ENCODE measurements at places on chromosomes 13 and 19.

DNA sequence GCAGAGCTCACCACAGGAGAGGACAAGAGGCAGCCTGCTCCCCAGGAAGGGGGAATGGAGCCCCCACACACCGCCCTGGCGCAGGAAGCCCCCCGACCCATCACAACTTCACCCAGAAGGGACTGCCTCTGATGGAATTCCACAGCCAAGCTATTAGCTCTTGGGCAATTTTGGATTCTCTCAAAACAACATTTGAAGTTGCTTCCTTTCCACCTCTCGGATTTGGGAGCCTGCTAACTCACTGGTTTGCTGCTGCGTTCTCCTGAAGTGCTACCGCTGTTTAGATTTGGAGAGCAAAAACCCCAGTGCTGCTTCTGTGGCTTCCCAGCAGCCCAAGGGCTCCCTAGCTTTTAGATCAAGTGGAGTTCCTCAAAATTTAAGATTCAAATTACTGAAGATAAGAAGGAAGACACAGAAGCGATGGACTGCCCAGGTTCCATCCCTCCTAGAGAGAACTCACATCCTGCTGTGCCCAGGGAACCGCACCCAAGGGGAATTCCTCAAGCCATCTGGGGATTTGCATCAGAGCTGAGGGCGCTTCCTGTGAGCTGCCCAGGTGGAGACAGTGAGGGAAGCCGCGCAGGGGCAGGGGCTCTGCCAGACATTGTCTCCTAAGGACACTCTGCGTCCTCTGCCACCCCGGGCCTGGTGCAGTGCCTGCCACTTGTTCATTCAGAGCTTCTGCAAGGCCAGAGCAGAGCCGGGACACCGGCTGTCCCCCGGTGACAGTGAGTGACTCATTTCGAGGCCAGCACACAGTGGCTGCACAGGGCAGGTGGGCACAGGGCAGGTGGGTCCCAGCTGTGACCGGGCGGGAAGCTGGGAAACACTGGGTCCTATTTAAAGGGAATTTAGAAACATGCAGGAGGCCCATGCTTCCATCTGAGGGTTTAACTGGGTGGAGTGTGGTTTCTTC lies 45.5 kb downstream of the COL4A1 start:
- DNase-seq, result peak; percentile 68

- no peak for DNase-seq
Observed at GRCh38 chr19:29724746-29725145, 9.7 kb upstream of the C19orf12 start.

DNA sequence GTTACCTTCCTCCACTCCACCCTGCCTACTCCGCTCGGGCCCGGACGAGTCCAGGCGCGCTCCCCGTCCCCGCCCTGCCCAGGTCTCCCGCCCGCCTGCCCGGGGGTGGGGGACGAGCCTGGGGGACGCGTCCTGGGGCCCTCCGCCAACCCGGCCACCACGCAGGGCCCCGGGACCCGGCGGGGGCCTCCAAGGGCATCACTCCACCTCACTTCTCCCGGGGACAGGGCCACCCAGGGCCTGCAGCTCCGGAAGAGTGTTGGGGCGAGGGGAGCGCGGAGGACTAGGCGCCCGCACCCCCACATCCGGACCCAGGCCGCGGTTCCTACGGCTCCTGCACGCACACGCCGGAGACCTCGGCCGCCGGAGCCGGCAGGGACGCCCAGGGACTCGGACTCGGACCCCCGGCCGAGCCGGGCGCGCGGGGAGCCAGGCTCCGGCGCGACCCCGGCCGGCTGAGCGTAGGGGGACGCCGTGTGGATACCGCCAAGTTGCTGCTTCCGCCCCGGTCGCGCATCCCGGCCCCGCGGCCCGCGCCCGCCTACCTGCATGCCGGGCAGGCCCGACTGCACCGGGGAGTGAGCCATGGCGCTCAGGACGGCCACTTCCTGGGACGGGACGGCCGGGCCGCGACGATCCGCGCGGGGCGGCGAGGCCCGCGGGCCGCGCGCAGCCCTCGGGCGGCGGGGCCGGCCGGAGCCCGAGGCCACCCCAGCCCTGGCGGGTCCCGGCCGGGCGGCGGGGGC lies 534 bp downstream of the STK24 start:
- DNase-seq, result peak; percentile 47

GRCh38 chr13:43127103-43127798 lies 103.9 kb downstream of the DNAJC15 start:
- no peak for DNase-seq

DNA sequence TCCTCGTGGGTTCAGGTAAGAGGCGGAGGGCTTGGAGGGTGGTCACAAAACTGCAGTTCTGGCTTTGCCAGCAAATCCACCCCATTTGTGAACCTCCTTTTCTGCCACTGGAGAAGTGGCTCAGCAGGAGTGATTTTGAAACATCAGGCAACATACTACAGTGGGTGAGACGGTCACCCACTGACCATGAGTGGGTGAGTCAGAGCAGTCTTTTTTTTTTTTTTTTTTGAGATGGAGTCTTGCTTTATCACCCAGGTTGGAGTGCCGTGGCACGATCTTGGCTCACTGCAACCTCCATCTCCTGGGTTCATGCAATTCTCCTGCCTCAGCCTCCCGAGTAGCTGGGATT lies 3.0 kb downstream of the TOMM40 start:
- no peak for DNase-seq

- peak; percentile 18 for DNase-seq
Observed at GRCh38 chr19:18895824-18896341, at the start of gene CERS1. Gene CERS1 (minus strand): TSS chr19:18896158. CDS start chr19:18896072, 86 bp downstream.

DNA sequence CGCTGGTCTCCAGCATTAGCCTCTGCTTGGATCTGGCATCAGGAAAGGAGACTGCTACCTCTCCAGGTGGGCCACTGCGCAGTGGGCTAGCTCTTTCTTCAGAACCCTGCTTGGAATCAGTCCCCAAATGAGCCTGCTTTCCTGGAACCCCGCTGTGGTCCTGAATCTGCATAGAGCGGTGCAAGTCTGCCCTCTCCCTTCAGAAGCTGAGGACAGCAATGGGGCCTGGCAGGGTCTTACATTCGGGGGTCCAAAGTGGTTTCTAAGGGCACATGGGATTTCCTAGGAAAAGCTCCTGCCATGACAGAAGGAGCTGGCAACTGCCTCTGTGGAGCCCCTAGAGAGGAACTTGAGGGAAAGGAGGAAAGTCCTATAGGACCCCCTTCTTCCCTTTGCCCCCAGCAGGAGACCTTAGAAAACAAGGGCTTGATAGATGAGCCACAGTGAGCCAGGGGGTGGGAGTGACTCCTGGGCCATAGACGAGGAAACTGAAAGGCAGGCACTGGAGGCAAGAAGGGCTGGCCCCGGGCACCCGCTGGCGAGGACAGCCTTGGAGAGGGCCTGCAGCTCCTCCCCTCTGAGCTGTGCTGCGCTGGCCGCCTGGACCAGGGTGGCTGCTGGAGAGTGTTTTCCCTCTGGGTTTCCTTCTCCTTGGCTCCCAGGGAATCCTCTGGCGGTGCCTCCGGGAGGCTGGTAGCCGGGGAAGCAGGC lies 1.4 kb upstream of the VSTM2B start:
- DNase-seq, result no peak

GRCh38 chr19:35856546-35857149 lies at the start of gene KIRREL2:
Gene KIRREL2 (plus strand): TSS chr19:35856911. CDS start chr19:35857120, 209 bp downstream.
- DNase-seq, result no peak

DNA sequence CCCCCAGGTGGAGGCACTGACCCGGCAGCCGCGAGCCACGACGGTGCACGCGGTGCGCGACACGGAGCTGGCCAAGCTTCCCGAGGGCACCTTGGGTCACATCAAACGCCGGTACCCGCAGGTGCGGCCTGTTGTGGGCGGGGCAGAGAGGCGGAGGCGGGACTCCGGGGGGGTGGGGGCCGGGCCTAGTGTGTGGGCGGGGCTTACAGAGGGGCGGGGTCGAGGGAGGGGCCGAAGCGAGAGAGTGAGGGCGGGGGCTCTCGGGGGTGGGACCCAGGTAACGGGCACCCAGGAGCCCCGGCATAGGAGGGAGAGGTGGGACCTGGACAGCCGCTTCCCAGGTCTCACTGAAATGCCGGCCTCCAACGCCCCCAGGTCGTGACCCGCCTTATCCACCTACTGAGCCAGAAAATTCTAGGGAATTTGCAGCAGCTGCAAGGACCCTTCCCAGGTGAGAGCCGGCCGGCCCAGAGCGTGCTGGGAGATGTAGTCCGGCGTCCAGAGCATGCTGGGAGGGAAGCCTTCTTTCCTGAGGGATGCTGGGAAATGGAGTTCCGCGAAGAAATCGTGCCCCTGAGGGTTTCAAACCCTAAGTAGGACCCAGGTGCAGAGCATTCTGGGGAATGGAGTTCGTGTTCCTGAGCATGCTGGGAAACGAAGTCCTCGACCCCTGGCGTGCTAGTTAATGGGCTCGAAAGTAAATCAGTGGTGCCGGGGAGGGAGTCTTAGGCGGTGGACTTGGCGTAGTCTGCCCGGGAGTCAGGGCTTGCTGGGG lies 15.7 kb downstream of the PNPLA6 start:
- peak; percentile 49 for DNase-seq

- peak; percentile 82 for DNase-seq
Observed at GRCh38 chr19:5718579-5719273, 1.2 kb downstream of the LONP1 start.

- DNase-seq, result peak; percentile 14
Observed at GRCh38 chr13:69474011-69474685, 633.5 kb upstream of the ATXN8OS start.

DNA sequence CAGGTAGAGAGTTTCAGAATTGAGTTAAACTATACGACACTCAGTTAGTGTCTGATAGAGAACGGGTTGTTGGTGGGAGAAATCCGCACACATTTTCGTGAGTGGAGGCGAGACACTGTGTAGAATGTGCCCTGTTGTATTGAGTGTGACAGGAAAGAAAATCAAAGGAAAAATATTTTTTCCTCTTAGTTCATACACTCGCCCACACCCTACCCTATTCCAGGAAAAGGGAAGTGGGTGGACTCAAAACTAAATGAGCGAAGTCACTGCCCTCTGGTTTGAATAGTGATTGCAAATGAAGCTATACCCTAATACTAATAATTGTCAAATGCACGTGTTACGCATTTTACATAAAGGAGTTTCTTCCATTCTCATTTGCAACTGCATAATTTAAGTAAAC lies 2.0 kb downstream of the ZNF347 start:
- DNase-seq, result no peak

DNA sequence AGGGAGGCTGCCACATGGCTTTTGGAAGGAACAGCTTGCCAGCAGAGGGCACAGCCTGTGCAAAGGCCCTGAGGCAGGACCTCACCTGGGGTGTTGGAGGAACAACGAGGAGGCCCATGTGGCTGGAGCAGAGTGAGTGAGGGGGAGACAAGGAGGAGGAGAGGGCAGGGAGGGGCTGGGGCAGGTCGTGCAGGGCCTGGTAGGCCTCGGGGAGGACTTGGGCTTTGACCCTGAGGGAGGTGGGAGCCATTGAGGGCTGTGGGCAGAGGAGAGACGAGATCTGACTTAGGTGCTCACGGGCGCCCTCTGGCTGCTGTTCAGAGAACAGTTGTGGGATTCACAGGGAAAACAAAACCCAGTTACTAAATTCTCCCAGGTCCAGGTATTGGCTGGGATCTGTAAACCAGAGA lies 25.2 kb downstream of the ZNRF4 start:
- peak; percentile 22 for DNase-seq

GRCh38 chr13:99087954-99088491 lies 110.2 kb upstream of the DOCK9 start:
- DNase-seq, result no peak

GRCh38 chr13:51151463-51151862 lies 40.4 kb upstream of the C13orf42 start:
- DNase-seq, result no peak

GRCh38 chr19:46330319-46330918 lies 16.5 kb upstream of the PPP5C start:
- no peak for DNase-seq

GRCh38 chr13:76822698-76823267 lies 63.4 kb downstream of the KCTD12 start:
- peak; percentile 63 for DNase-seq

GRCh38 chr19:28330831-28331230 lies 882.1 kb downstream of the UQCRFS1 start:
- DNase-seq, result peak; percentile 63

- peak; percentile 24 for DNase-seq
Observed at GRCh38 chr13:114077933-114078325, 54.5 kb downstream of the RASA3 start.

GRCh38 chr13:32969516-32969941 lies 46.7 kb upstream of the KL start:
- DNase-seq, result peak; percentile 97

DNA sequence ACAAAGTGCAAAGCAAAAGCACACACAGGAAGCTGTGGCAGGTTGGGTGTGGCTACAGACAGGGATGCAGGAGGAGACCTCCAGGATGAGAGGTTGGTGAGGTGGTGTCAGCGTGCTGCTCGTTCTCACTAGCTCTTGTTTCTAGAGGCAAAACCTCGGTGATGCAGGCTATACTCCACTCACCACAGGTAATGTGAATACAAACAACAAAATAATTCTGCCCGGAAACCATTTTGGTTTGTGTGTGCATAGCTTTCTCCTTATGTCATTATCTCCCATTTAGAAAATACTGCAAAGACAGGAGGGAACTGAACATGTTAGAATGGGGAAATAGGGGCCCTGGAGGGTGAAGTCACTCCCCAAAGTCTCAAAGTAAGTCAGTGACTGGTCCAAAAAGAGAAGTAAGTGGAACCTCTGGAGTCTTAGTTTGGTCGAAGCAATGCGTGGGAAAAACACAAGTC lies 9.4 kb downstream of the LCP1 start:
- DNase-seq, result peak; percentile 44

- no peak for DNase-seq
Observed at GRCh38 chr13:93529961-93530360, 303.4 kb downstream of the GPC6 start.

DNA sequence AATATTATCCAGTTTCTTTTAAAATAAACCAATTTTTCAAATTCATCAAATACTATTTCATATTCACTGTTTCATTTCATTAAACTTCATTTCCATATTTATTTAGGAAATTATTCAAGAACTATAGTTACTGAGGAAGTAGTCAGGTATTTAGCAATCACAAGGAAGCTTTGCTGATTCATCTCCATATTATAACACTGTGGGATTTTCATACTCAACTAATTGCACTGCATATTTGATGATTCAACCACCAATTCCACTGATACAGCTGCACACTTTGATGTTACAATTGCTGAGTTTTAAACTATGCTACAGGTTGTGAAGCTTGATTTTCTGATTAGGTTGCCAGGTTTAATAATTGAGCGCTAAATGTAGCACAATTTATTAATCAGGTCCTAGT lies 556.8 kb upstream of the SLITRK1 start:
- DNase-seq, result peak; percentile 18

DNA sequence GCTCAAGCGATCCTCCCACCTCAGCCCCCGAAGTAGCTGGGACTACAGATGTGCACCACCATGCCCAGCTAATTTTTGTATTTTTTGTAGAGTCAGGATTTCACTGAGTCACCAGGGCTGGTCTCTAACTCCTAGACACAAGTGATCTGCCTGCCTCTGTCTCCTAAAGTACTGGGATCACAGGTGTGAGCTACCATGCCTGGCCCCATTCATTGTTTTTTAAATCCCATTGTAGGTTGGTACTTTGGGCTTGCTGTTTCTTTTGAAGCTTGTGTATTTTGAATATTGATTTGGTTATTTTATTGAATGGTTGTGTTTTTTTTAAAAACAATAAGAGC lies 26.7 kb downstream of the ZMYM2 start:
- DNase-seq, result no peak

- DNase-seq, result no peak
Observed at GRCh38 chr19:35746531-35746930, 1.1 kb downstream of the PSENEN start.
